Stimulated activated CD8-positive, alpha-beta memory T cell treated with anti-CD3 and anti-CD28 coated beads, Interleukin-4, amount 100 ng/mL, for 1 hour (primary cell): ENCODE measurements at places on chromosomes 2 and 18.

- DNase-seq = no peak
These were observed 352.4 kb downstream of the PTPRM start for GRCh38 chr18:7919565-7919964.

DNA sequence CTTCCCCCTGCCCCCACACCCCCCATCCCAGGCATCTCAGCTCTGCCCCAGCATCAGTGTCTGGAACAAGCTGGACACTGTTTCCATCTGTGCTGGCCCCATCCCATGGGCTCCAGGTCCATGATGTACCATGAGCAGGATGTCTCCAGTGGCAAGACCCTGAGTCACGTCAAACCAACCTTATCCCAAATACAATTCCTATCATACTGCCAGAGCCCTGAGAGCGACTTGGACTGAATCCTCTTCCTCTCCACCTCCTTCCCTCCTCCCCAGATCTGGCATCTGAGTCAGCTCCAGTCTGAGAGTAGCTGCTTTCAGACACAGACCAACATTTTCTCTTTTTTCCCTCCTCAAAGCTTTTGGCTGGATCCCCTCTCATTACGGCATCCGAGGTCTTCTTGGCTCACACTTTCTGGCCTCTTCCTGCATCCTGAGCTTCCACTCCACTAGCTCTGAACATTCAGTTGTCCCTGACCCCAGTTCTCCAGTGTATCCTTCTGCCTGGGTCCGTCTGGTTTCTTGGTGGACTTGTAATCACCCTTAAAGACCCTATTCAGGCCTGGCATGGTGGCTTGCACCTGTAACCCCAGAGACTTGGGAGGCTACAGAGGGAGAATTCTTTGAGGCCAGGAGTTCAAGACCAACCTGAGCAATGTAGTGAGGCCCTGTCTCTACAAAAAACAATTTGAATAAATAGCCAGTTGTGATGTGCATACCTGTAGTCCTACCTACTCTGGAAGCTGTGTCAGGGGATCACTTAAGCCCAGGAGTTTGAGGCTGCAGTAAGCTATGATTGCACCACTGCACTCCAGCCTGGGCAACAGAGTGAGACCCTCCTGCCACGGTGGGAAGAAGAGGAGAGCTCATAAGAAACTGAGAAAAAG lies 68.3 kb downstream of the ACKR3 start:
- DNase-seq = no peak

GRCh38 chr18:21483051-21483450 lies 117.5 kb downstream of the ESCO1 start:
- no peak for DNase-seq

DNA sequence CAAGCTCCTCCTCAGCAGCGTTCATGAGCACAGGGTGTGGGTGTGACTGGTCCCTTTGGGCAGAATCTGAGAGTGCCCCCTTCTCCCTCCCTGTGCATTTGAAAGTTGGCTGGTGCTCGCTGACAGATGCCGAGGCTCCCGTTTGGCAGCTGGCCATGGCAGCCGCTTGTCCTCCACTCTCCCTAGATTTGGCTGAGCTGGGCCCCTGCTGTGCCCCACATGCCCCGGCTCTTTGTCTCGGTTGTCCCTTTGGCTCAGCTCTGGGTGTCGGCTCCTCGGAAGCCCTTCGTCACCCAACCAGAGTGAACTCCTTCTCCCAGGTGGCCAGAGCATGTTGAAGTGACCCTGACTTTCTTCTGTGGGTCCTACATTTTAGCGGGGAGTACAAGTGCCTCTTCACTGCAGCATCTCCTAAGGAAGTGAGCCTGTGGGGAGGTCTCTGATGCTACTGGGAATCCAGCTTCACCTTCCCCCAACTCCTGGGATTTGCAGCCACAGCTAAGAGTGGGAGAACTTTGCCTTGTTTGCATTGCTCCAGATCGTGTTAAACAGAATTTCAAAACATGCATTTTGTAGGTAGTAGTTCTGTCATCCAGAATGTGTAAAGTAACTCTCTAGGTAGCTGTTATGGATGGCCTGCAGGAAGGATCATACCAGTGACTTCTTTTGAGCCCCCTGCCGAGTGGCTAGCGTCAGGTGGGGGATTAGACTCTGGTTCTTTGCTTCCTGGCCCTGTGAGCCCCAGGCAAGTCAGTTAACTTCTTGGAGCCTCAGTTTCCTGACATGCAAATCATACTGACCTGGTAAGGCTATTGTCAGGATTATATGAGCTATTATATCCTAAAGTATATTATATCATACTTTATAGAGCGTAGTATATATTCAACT lies 24.2 kb downstream of the HPCAL1 start:
- no peak for DNase-seq

DNA sequence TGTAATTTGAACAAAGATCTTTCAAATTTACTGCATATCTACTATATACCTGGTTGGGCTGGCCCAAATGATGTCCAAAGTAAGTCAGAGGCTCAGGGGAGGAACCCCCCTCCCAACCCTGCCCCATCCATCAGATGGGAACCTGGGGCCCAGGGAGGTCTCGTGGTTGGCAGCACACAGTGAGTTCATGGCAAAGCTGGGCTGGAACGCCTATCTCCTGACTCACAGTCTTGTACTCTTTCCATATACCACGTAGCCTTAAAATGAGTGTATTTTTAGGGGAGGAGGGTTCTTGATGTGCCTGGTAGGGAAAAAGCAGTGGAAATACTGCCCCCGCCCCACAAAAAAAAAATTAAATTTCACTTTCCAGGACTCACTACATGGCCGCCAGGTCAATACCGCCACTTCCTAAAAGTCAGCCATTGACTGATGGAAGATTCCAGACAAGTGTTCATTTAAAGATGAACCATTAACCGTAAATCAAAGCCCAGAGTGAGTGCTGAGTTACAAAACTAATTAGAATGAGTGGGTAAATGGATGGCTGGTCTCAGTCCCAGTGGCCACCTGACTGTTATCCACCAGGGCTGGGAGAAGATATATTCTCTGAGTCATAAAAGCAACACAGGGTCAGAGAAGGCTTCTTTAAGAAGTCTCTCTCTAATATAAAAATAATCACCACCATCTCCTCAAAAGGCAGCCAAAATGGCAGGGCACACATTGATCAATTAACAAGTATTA lies 80.5 kb downstream of the ZBTB7C start:
- no peak for DNase-seq

GRCh38 chr2:2166881-2167280 lies 164.2 kb downstream of the MYT1L start:
- no peak for DNase-seq

GRCh38 chr2:122610948-122611609 lies 855.6 kb downstream of the TSN start:
- DNase-seq = no peak

- no peak for DNase-seq
These were observed 371.3 kb downstream of the SLC4A3 start for GRCh38 chr2:219998714-219999227.

GRCh38 chr2:85666435-85667316 lies 1.3 kb downstream of the SFTPB start:
- DNase-seq = no peak
